ENCODE measurements at places on chromosomes 5 and 9.

- no peak for DNase-seq
These were observed 119.1 kb downstream of the VAV2 start for GRCh38 chr9:133873009-133873408.

DNA sequence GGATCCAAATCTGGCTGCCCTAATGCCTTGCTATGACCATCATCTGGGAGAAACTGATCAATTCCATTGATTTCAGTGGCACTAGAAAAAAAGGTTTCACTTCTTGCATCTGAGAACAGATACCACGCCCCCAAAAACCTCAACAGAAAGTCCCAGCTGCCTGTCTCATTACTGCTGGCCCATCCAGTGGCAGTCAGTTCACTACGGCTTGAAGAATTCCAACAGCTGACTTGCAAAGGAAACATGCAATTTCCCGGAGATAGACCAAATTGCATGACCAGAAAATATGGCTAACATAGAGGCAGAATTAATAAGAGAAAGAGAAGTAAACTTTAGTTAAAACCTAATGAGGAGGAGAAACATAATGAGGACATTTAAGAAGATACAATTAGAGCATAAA, 48.6 kb downstream of the UGCG start:
- no peak for DNase-seq

GRCh38 chr9:111691672-111692329, 30.4 kb downstream of the GNG10 start:
- peak; percentile 12 for DNase-seq

- DNase-seq = no peak
These were observed 365.1 kb downstream of the ENC1 start for GRCh38 chr5:74275171-74275992.

- DNase-seq = no peak
These were observed 200.5 kb downstream of the EBF1 start for GRCh38 chr5:158899211-158899610.

- no peak for DNase-seq
These were observed 265.5 kb upstream of the ZNF608 start for GRCh38 chr5:125011947-125012346.

- DNase-seq = peak; percentile 41
These were observed 200.2 kb downstream of the PLK2 start for GRCh38 chr5:58259685-58260152.

GRCh38 chr5:38331831-38332230, 73.5 kb downstream of the EGFLAM start:
- no peak for DNase-seq

- DNase-seq = no peak
These were observed 199.3 kb upstream of the SEMA6A start for GRCh38 chr5:116773926-116774325.

GRCh38 chr5:96562614-96563013, 99.6 kb upstream of the CAST start:
- peak; percentile 61 for DNase-seq

DNA sequence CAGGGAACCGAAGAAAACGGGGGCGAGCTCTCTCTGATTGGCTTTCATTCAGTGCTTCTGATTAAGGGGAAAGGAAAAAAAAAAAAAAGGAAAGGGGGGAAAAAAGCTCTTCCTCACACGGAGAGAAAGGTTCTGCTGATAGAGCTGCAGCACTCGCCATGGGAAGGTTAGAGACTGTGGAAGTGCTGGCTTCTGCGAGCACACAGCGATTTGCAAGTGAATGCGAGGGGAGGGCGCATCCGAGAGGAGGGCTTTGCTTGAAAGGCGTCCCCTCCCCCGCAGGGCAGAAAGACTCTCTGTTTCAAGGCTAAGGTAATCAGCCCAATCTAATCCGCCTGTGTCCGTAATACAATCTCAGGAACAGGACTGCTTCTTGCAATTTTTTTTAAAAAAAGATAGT, at the start of gene CDH10:
Gene CDH10, minus strand, starts transcription at position 218 of the 400 bp plus-strand sequence. CDS start 51,488 bp downstream, outside the sequence.
- no peak for DNase-seq

- DNase-seq = no peak
These were observed 49.8 kb downstream of the CERT1 start for GRCh38 chr5:75461679-75462078.

DNA sequence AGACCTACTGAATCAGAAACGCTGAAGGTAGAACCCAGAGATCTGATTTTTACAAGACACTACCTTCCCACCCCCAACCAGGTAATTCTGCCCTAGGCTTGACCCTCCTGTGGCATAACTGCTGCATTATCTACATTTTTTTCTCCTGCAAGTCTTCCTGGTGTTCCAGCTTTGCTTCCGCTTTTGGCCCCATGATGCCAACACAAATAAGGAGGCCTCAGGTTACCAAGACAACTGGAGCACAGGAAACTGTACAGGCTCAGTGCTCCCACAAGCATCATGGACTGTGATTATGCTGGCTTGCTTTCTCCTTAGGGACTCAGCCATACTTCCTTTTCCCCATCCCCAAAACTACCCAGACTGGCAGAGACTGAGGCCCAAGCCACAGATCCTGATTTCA, 6.6 kb upstream of the MSMP start:
- DNase-seq = no peak

DNA sequence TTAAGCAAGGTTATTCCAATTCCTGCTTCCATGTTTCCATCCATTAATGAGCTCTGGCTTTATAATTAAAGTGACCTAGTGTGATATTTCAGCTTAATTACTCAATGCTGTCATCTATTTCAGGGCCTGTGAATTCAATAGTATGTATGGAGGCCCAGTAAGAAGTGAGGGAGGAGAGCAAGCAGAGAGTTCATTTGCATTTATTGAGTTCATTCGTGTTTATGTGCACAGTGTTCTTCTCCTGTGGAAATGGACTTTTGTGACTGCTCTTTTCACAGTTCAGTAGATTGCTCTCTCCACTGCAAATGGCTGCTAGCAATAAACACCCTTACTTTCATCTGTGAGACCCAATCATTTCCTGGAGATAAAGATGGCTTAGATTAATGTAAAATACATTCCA, 130.9 kb downstream of the CEMIP2 start:
- no peak for DNase-seq

- DNase-seq = no peak
These were observed 254.6 kb downstream of the AOPEP start for GRCh38 chr9:94980947-94981722.

GRCh38 chr5:37490120-37490810, 111.1 kb downstream of the WDR70 start:
- DNase-seq = no peak

DNA sequence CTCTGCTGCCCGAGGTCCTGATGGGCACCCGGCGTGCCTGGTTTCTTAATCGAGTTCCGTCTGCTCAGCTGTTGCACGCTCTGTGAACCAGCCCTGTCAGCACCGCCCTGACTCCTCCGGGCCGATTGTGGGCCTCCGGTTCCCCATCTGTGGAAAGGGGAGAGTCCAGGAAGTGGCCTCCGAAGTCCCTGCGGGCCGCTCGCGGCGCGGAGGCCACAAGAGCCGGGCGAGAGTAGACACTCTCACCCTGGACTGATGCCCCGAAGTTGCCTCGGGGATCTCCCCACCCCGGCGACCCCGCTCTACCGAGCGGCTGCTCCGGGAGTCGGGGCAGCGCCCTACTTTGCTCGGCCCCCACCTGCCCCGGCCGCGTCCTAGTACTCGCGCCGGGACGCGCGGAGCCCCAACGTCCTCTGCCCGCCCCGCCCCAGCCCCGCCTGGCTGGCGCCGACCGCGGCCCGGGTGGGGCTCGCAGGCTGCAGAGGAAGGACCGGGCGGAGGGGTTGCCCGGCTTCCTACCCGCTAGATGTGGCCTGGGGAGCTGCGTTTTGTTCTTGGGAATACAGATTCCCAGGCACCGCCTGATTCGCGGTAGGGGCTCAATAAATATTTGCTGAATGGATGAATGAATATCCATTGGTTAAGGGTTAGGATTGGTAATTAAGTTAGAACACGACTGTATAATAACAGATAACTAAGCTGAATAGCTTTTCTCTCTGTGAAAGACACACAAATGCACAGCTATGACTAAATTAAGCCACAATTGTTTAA, 935 bp upstream of the ZNF367 start:
- DNase-seq = peak; percentile 62

DNA sequence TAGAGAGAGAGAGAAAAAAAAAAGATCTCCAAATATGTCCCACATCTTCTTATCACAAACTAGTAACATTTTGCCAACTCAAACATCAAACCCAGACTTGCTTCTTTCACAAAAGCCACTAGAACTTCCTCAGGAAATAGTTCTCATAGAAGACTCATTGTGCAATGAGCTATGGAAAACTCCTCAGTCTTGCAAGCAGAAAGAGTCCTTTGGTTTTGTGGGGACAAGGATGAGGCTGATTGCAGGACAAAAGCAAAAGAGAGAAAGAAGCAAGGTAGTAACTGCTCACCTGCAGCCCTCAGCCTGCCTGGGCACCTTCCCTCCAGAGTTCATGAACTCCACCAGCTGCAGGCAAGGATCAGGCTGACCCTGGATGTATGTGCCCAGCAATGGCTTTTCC, 399.0 kb downstream of the IRX1 start:
- DNase-seq = no peak

DNA sequence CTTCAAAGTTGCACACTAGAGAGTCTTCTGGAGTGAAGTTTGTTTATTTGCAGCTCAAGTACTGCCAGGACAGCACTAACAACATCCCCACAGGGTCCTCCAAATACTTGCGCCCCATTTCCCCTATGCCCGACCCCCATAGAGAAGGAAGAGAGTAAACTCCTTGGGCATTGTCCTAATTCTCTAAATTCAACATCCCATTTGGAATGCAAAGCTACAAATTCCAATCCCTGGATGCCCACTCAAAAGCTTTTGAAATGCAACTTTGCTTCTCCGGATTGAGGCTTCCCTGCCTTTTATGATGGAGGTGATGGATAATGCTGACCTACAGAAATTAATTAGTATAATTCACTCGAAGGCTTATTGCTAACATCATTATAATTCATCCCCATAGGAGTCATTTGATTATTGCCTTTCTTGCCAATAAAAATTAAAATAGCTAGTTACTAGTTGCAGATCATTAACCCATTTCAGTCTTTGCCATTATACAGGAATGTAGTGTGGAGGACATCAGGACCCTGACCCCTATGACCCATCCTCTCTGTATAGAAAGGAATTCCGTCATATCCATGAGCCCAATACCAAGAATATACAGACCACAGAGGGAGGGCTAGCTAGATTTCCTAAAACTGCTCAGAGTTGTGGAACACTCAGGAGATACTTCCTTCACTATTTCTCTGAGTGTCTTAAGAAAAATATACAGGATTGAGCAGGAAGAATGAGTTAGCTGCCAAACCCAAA, 277.6 kb downstream of the ZNF608 start:
- DNase-seq = no peak

GRCh38 chr5:10528056-10528816, 35.6 kb upstream of the ANKRD33B start:
- DNase-seq = no peak

DNA sequence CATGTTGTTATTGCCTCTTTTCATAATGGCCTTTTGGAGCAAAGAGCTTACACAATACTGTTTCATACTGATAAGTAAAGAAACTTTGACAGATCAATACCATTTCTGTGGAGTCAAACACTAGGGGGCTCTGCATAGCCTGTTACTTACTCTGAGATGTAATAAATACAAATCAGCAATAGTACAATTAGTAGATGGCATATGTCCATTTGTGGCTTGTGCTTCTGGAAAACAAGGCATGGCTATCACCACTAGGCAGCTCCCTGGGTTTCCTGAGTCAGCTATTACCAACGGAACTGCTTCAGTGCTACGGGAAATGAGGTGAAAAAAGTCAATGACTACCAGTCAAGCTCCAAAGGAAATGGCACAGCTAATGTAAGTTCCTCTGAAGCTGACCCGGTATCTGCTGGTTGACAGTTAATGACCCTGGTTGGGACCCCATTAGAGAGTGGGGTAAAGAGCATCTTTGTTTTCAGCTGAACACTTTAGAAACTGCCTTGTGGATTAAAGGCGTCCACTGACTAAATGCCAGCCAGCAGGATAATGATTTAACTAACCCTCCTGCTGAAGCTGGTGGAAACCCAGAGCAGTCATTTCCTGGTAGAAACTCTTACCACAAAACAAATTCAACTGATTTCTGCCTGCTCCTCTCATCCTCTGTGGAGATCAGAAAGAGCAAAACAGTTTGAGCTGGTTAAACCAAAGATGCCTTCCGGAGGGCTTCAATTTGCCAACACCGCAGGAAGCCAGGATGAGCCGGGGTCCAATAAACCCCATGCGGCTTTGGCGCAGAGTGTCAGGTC, 69.0 kb upstream of the FAM169A start:
- DNase-seq = peak; percentile 34

GRCh38 chr9:124011460-124012301, at the start of gene LHX2:
TSS of gene LHX2 (plus strand) at chr9:124011768. CDS start at chr9:124012349, 581 bp downstream.
- peak; percentile 73 for DNase-seq

DNA sequence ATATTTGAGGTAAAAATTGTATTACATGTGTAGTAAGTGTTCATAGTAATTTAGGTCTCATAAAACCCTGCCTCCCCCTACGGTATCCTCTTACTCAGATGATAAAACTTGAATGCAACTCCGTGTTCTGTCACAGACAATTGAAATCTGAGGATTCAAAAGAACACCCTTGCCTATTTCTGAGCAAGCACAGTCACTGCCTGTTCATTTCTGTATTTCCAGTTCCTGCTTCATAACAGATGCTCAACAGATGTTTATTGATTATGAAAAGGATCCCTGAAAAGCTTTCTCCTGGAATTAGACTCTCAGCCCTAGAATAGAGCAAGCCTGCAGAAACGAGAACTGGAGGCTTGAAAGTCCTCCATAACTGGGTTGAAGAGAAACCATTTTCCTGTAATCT, 144.1 kb upstream of the SPEF2 start:
- DNase-seq = no peak

GRCh38 chr5:4205398-4205797, 609.8 kb downstream of the IRX1 start:
- no peak for DNase-seq

GRCh38 chr9:31355965-31356364, 1028.5 kb upstream of the ACO1 start:
- DNase-seq = no peak

- no peak for DNase-seq
These were observed 176.8 kb downstream of the ISOC1 start for GRCh38 chr5:129271308-129271707.

- no peak for DNase-seq
These were observed 77.0 kb downstream of the SEMA6A start for GRCh38 chr5:116497631-116498030.

- peak; percentile 14 for DNase-seq
These were observed 68.8 kb downstream of the TLR4 start for GRCh38 chr9:117772960-117773359.

GRCh38 chr9:109086221-109086620, 33.5 kb downstream of the TMEM245 start:
- DNase-seq = no peak

GRCh38 chr5:179260324-179261070, 84.8 kb downstream of the ADAMTS2 start:
- DNase-seq = no peak

DNA sequence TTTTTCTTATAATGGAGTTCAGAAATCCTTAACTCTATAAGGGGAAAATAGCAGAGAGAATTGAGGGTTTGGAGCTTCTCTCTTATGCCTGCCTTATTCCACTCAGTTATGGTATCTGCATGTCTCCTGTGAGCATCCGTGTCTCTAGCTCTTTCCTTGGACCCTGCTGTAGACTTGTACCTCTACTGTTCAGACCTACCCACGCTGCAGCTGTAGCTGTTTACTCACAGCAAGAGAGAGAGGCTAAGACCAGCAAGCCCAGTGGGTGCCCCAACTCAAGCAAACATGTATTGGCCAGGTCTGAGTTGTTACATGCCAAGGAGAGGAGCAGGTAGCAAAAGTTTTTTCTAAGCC, 7.1 kb upstream of the PCSK1 start:
- DNase-seq = no peak

All from hepatic stellate cell (primary cell).